NCI-H1048 (cell line): ENCODE measurements at places on chromosomes 16 and 17.

DNA sequence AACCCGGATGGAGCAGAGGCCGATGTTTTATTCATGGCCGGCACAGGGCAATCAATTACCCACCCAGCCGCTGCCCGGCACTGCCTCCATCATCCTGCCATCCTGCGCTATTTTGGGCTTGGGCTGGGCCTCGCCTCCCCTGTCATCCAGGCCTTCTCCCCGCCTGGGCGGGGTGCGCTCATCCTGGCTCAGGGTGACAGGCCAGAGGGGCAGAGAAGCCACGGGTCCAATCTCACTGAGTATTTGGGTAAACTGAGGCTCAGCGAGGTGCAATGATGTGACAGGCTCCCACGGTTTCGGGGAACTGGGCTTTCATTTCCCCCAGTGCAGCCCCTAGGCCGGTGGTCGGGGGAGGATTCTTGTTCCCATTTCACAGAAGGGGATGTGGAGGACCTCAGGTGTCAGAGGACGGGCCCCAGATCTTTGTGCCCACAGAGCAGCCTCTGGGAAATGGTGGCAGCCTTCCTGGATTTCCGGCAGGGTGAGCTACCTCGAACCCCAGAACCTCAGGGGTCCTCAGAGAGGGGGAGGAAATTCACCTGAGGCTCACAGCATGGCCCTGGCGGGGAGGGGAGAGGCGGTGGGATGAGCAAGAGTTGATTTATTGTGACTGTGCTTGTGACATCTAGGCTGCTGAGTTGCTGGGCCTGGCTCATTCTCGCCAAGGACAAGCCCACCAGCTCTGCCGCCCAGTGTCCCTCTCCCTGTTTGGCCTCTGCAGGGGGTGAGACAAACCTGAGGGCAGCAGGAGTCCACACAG is 23.8 kb upstream of the KCNJ12 start:
- no peak for DNase-seq

GRCh38 chr17:43987131-43988021 is 17.0 kb upstream of the NAGS start:
- no peak for DNase-seq

DNA sequence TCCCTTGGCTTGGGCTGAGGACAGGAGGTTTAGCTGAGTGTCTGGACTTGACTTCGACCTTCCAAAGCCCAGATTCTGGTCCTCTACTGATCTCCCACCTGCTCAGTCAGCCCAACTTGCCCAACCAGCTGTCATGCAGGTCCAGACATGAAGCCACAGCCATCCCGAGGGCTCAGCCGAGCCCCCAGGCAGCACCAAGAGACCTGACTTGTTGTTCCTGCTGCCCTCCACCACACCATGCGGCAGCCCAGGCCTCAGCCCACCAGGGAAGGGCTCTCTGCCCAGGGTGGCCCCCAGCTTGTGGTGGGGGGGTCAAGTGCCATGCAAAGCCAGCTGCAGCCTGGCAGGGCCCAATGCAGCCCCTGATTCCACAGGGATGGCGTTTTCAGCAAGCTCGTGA is 17.2 kb upstream of the CACNG4 start:
- no peak for DNase-seq

GRCh38 chr16:89722392-89723278 is 1.3 kb downstream of the ZNF276 start:
- no peak for DNase-seq

- no peak for DNase-seq
Measured at GRCh38 chr16:15971440-15971815, 22.0 kb downstream of the ABCC1 start.

GRCh38 chr16:13873835-13874438 is 46.0 kb upstream of the ERCC4 start:
- DNase-seq = no peak

GRCh38 chr17:7405350-7406234 is 1.7 kb upstream of the TMEM256 start:
- no peak for DNase-seq

DNA sequence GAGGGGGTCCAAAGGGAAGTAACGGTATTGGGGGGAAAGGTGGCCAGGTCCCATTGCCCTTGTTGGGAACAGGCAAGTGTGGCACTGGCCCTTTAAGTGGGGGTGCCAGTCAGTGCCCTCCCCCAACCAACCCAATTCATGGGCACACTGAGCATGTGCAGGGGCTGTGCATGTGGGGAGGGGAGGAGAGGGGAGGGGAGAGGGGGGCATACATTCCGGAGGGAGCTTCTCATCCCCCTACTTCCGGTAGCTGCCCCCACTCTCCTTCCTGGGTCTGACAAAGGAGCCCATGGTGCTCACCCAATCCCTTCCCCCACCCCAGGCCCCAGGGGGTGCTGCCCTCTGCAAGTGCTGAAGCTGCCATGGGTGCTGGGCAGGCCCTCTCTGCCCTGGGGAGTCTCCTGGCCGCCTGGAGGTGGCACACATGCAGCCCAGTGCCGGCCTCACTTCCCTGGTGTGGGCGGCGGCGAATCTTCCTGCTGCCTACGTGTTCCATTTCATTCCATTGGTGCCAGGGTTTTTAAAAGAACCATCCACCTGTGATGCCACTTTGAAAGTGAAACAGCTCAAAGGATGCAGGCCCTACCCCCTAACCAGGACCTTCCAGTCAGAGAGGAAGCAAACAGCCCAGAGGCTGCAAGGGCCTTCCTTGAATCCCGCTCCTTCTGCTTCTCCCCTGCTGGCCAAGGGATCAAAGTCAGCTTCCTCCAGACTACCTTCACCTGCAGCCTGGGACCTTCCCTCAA is 11.0 kb downstream of the HEXIM2 start:
- DNase-seq = no peak

- DNase-seq = no peak
Measured at GRCh38 chr16:11843206-11843605, 8.1 kb downstream of the RSL1D1 start.

DNA sequence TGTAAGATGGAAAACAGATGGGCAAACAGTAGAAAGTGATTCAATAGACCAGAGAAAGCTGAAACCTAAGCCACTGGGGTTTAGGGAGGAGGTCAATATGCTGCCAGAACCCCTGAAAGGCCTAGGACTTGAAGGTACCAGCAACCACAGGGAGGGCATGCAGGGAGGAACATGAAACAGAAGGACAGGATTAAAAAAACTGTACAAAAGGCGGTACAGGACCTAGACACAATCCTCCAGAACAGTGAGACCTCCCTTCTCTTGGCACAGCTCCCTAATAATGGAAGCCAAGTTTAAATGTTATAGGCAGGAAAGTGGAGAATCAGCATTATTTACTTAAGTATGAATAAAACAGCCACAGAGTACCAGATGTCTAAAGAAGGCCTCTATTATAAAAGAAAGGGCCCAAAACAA is 105.5 kb downstream of the SPAG9 start:
- no peak for DNase-seq

DNA sequence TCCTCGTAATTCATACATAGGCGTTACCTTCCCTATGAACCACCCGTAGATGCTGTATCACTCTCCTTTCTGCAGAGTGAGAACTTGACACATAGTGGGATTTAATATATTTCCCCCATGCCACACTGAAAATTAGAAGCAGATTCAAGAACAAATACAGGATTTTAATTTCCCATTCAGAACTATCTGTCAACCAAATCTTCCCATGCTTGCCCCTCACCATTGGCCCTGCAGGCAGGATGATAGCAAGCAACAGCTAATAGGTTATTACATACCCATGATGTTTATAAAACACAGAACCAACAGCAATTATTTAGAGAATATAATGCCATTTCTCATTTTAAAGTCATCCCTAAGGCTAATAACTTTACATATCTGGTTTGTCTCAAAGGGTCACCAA is 55.0 kb upstream of the GNAO1 start:
- no peak for DNase-seq

GRCh38 chr17:45650561-45650960 is 133.6 kb upstream of the CRHR1 start:
- no peak for DNase-seq

DNA sequence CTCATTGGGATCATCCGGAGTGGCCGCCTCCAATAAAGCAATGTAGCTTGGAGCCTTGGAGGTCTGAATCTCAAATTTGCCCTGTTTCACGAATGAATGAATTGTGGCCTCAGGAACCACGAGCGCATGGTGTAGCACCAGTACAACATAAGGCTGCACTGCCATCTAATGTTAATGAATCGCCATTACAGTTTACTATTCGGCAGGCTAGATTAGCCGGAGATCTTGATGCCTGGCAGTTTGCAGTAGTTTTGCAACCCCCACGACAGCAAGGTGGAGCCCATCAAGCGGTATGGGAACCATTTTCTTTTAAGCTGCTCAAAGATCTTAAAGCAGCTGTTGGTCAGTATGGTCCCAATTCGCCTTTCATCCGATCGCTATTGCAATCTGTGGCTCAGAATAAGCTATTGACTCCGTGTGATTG is 18.8 kb downstream of the ALOX15B start:
- no peak for DNase-seq

- no peak for DNase-seq
Measured at GRCh38 chr16:50659806-50660205, 21.3 kb downstream of the SNX20 start.

- no peak for DNase-seq
Measured at GRCh38 chr17:49624896-49625295, 49.2 kb downstream of the NXPH3 start.

DNA sequence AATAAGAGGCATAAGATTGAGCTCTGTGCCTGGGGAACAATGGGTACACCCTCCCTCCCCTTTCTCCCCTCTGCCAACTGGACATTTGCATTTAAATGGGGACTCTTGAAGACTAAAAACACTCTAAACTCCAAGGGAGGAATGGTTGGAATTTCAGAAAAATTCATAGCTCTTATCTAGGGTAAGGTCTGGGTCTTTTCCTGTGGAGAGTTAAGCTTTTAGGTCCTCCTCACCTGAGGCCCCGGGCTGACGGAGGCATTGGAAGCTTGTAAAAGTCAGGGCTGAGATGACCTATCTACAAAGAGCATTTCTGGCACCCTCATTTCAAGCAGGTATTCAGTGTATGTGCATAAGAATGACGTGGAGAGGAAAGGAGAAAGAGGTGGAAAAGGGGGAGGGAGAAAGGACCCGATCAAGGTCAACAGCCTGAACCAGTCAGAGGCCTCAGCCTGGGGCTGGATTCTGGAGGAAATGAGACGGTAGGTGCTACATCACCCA is 78.0 kb downstream of the RAP1GAP2 start:
- DNase-seq = no peak

DNA sequence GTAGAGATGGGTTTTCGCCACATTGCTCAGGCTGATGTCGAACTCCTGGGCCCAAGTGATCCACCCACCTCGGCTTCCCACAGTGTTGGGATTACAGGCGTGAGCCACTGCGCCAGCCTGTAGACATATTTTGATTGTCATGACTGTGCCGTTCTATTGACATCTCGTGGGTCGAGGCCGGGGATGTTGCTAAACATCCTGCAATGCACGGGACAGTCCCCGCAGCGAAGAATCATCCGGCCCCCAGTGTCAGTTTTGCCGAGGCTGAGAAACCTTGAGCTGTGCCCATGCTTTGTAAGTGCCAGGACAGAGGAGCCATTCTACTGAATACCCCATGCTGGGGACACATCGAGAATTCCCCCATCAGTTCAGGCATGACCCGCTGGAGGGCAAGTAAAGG is 69.1 kb upstream of the GSE1 start:
- no peak for DNase-seq

- DNase-seq = no peak
Measured at GRCh38 chr17:47915776-47916398, 19.9 kb downstream of the SP2 start.

- no peak for DNase-seq
Measured at GRCh38 chr16:79715061-79715460, 114.5 kb upstream of the MAF start.
